Renal cortical epithelial cell (primary cell): ENCODE measurements at places on chromosomes 1 and 21.

- no peak for DNase-seq
Measured at GRCh38 chr21:26499495-26499894, 73.6 kb downstream of the CYYR1 start.

GRCh38 chr1:157577420-157577819 lies 20.5 kb downstream of the FCRL4 start:
- DNase-seq, result no peak

DNA sequence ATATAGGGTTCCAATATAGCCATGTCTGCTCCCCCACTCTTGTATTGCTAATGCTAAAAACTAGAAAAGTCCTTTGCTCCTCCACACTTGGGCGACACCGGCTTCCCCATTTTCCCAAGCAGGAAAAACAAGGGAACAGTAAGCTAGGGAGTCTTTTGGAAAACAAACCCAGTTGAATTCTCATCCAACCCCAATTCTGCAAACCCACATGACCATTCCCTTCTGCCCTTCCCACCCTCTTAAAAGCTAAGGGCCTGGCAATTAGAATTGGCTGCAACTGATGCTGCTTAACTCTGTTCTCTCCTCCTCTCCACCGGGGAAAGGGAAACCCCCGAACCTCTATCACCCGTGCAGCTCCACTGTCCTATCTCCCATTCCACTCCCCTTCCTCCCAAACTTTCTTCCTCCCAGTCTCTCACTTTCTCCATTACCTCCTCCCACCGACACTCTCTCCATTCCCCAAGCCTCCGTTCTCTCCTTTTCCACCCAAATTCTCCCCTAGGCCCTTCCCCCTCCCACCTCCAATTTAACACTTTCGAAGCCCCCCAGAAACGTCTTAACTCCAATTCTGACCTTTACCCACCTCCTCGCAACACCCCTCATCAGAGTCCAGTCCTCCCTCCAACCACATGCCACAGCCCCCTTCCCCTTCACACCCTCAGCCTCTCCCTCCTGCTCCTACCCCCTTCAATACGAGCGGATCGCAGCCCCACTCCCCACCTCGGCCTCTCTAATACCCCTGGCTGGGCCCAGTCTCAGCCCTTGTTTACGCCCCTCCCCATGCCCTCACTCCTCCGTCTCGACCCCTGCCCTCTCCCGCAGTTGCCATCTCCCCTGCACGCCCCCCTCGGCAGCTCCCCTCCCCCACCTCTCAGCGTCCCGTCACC lies 701 bp downstream of the DEDD start:
- DNase-seq, result no peak

DNA sequence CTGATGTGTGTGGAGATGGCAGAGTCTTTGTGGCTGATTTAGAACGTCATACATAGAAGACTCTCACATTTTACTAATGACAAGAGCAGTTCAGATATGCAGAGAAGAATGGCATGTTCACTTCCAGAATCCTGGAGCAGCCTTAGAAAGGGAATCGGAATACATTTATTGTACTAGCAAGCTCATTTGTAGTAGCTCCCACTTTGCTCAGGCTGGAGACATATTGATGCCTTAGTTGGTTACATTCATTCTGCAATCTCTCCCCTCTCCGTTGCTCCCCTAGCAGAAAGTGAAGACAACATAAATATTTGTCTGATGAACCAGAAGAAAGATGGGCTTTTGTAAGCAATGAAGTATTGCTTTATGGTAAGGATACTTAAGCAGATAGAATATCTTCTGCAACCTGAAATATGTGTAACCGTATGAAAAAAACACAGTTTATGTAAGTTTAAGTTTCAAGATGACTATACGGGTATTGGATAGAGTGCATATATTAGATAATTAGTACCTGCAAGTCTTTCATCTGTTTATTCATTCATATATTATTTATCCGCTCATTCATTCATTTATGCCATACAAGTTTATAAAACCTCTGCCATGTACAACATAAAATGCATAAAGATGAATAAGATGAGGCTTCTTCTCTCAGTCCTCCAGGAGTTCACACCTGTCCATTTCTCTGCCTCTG lies 135.7 kb downstream of the CNIH3 start:
- no peak for DNase-seq

- peak; percentile 50 for DNase-seq
Measured at GRCh38 chr1:53860967-53861411, 22.9 kb upstream of the NDC1 start.

DNA sequence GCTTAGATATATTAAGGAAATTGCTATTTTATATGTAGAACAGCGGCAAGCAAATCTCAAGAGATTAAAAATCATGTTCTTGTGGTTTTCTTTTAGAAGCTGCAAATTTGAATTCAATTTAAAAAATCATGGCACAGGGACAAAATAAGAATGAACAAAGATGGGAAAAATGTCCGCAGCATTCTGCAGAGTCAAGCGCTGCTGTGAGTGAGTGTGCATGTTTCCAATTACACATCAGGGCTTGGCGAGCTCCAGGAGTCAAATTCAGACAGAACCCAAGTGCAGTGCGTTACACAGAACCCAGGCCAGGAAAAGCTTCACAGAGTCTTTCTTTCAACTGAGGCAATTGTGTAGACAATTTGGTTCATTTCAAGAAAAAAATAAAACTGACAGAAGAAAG lies 33.3 kb upstream of the ERG start:
- DNase-seq, result no peak

DNA sequence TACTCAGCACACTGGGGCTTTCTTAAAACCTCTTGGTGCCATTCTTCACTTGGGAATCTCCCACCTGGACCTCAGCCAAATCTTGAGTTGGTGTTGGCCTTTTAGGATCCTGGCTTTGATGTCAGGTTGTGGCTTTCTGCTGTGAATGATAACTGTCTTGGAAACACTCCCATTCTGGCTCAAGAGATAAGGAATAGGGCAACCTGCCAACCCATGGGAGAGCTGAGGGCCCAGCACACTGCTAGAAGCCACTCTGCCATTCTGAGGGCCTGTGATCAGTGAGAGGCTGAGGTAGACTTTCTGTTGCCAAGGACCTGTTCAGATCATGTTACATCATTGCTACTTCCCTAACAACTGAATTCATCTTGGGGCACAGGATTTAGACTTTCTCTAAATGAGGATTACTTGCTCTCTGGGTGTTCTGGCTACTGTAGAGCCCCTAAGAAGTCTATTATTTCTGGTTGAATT lies 45.8 kb downstream of the TTC39A start:
- peak; percentile 34 for DNase-seq

- no peak for DNase-seq
Measured at GRCh38 chr1:67939186-67939743, 106.0 kb upstream of the GNG12 start.

- DNase-seq, result no peak
Measured at GRCh38 chr1:53352561-53352960, 24.7 kb upstream of the LRP8 start.
